ENCODE measurements at places on chromosomes 2 and 18.

- no peak for DNase-seq
These were observed 107.4 kb downstream of the CPO start for GRCh38 chr2:207046724-207047123.

GRCh38 chr18:35451032-35451431 is 46.7 kb downstream of the INO80C start:
- no peak for DNase-seq

GRCh38 chr2:46010925-46011490 is 286.2 kb upstream of the EPAS1 start:
- peak; percentile 26 for DNase-seq

DNA sequence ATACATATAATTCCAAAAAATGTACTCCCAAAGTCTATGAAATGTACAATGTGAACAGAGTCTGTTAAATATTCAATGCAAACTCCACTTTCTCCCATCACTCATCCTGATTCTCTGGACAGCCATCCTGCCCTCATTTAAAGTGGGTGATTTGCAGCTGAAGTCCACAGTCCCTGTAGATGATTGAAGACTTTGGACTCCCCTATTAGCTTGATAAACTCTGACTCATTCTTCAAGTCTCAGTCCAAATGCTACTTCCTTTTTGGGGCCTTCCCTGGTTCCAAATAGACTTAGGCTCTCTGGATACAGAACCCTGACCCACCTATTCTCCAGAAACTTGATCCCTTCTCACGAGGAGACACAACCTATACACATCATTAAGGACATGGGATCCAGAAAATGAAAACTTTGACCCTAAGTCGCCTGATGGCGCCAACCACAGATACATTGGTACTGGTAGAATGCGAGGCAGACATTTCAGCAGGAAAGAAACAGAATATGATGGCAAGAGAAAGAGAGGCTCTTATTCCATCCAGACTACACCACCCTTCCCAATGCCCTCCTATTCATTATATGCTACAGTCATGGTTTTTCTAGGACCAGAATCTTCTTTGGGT is 122.7 kb downstream of the VIT start:
- DNase-seq, result no peak

GRCh38 chr2:191158193-191158592 is 7.4 kb upstream of the STAT4 start:
- DNase-seq, result no peak

GRCh38 chr2:44342854-44343253 is 18.4 kb downstream of the PREPL start:
- no peak for DNase-seq

GRCh38 chr2:66426244-66427111 is 8.4 kb upstream of the MEIS1 start:
- DNase-seq, result peak; percentile 15

GRCh38 chr2:105868060-105868459 is 123.3 kb downstream of the NCK2 start:
- no peak for DNase-seq

DNA sequence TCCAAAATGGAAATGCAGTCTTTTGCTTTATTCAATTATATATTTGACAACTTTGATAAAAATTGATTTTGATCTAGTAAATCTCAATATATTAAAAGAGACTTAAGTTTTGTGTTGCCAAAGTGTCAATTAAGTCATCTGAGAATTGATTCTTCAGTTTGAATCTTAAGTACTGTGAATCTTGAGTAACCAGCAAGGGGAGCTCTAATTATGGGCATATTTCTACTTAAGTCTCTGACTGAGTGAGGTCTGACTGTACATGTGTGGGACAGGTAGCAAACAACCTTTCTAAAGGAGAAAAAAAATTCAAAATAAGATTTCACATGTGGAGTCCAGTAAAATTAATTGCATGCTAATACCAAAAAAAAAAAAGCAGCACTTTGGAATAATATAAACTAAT is 503.7 kb upstream of the SLC8A1 start:
- no peak for DNase-seq

- DNase-seq, result no peak
These were observed 31.2 kb downstream of the SCN9A start for GRCh38 chr2:166344286-166345113.

GRCh38 chr2:20571231-20571630 is 79.7 kb downstream of the HS1BP3 start:
- DNase-seq, result no peak

DNA sequence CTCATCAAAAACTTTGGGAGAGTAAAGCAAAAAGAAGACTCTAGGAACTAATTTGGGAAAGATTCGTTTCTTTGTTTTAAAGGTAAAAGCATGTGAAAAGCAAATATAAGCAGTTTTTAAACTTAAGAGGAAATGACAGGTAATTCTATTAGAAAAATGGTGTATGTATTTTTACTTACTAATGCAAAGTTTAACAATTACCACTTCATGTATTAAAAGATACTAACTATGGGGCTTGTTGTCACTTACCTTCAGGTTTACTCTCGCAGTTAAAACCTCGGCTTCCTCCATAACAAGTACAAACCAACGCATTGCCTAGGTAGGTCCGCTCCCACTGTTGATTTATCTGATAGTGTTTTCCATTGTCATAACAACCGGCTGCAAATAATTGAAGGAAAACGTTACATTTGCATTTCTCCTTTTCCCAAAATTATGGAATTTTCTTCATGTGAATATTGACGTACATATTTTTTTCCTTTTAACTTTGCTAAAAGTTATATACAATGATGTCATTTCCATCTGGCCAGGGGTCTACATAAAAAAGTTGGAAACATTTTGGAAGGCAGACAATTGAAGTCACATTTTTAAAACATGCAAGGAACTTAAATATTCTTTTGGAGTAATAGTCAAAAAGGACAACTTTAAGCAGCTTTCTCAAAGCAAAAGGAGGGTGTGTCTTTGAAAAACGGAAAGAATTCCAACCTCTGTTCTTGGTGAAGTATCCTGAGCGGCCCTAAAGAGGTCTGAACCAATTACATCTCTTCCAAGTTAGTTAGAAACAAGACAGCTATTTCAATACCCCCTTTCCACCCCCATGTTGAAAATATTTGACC is 1.2 kb downstream of the FN1 start:
- no peak for DNase-seq

DNA sequence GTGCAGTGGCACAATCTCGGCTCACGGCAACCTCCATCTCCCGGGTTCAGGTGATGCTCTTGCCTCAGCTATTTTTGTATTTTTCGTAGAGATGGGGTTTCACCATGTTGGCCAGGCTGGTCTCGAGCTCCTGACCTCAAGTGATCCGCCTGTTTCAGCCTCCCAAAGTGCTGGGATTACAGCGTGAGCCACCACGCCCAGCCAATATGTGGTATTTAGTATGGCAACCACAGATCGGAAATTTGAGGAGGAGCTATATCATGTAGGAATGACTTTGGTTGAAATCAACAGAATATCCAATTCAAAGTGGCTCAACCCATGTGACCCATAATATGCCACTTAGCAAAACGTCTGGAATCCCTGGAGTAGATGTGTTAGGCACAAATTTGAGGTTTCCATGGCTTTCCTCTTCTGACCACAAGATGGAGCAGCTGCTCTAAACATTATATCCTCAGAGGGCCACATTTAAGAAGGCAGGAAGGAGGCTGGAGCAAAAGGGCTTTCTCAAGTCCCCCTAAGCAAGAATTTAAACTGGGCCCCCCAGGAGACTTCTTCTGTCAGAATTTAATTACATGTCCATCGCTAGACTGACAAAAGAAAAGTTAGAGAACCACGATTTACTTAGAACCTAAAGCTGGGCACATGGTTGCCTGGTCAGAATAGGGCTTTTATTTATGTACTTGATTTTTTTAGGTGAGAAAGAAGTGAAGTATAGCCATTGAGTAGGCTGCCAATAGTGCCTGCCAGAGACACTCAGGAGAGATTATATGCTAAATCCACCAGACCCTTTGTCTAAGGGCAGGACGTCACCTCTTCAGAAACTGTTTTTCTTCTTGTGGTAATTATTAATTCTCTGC is 49.6 kb upstream of the ITSN2 start:
- peak; percentile 56 for DNase-seq

DNA sequence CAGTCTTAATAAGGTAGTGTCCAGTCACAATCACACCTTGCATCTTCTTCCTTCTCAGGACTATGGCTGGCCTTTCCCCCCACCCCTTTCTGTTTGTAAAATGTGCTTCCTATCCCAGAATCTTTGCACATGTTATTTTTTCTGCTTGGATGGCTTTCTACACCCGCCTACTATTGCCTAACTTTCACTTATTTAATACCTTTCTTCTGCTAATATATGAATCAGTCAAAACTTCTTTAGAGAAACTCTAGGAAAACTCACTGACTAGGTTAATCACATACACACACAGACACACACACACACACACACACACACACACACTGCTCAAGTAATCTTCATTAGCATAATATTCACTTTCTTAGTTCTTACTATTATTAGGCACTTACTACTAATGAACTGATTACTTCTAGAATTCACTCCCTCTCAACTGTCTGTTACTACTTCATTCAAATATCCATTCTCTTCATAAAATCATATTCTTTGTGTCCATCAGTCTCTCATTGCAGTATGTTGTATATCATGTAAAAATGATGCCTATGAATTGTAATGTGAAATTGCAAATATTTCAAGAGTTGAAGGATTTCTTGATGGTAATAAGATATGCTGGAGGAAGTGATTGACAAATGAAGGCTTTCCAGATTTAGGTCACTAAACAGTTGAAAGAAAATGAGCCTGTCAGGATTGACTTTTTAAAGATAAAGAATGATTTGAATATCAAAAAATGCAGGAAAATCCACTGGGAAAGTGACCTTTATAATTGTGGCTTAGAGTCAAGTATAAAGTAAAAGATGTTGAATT is 51.2 kb downstream of the CLIP4 start:
- DNase-seq, result no peak

DNA sequence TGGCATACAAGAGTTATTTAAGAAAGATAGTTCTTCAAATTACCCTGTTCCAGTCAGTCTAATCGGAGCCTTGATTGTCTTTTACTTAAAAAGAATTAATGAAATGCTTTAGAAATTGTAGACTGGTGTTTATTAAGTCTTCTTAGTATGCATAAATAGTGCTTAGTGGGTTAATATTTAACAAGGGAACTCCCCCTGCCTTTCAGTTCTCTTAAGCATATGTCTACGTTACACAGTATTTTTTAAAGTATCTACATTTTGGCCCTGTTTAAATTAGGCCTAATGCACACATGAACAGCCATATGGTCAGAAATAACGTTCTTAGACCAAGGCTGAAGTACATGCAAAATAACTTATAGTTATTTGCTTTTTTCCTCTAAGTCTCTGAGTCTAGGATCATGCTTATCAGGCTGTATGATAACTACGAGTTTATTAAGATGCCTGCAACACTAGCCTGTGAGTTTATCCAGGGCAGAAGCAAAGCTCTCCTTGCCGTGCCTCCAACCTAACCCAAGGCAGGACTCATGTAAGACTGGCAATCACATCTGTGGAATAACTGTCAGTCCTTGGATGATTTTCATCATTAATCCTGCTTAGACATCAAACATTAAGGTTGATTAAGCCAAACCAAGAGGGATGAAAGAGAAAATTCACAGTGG is 6.7 kb downstream of the BCL2 start:
- no peak for DNase-seq

DNA sequence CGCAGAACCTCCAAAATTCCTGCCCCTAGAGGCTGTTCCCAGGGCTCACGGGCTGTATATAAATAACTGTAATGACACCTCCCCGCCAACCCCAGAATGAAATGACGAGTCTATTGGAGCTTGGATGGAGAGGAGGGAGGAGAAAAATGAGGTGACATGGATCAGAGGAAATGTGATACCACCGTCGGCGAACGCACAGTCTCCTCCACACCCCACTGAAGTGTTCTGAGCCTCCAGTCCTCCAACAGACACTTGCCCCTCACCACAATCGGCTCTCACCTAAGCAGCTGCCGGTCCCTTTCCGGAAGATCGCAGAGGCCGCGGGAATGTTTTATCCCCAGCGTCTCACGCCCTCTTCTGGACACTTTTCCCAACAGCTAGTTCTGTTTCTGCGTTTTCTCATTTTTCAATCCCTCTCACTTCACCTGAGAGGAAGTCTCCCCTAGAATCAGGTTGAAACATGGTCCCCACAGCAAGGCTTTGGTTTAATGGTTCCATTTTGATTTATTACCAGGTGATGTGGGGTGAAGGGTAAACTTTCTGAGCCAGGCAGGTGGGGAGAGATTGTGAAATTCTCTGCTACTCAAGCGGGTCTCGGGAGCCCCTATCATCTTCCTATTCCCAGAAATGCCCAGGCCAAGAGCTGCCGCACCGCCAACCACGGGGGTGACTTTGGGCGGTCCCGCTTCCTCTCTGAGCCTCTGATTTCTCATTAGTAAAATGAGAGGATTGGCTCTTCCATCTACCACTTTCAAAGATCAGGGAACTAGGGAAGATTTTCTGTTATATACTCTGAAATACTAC is 9.1 kb upstream of the MYO5B start:
- DNase-seq, result peak; percentile 49
